ENCODE measurements at places on chromosomes 7 and 10. TPM values are rescaled to one million over a fixed set of nuclear protein-coding genes. Genes with fewer than 3 reads are reported as not detected.

Gene CRHR2
- not detected for total RNA-seq

Gene DOCK1
- 25.5 TPM for total RNA-seq

DNA sequence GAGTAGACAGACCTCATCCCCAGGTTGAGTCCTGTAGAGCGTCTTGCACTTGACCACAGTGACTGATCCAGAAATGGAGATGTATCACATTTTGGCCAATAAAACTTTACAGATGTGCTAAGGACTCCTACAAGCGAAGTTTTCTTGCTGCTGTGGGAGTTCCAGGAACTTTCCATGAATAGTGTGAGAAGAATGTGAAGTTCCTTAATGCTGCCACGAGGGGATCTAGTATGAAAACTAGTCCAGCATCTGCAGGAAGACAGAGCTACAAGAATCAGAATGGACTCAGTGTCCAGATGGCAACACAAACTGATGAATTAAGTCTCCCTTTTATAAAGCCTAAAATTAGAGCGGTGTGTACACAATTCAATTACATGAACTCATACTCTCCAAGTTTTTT lies 14.8 kb upstream of the LSM8 start:
- H3K36me3 ChIP-seq, result no peaks in the 10 kb centered on the region
- H3K27ac ChIP-seq, result no peak overlapping the region
- no peaks in the 10 kb centered on the region for H3K27me3 ChIP-seq
- no peak for DNase-seq

GRCh38 chr7:80313067-80313626 lies 178.5 kb downstream of the GNAI1 start:
- no peaks in the 10 kb centered on the region for H3K27me3 ChIP-seq
- no peaks in the 10 kb centered on the region for H3K4me1 ChIP-seq
- no peaks in the 10 kb centered on the region for H3K36me3 ChIP-seq
- no peak overlapping the region for H3K4me3 ChIP-seq
- no peak overlapping the region for H3K27ac ChIP-seq

- DNase-seq, result no peak
- no peaks in the 10 kb centered on the region for H3K36me3 ChIP-seq
- no peak overlapping the region for H3K4me3 ChIP-seq
- H3K4me1 ChIP-seq, result peaks cover 48% of the 10 kb centered on the region
- H3K27me3 ChIP-seq, result no peaks in the 10 kb centered on the region
- H3K27ac ChIP-seq, result no peak overlapping the region
These were observed 9.4 kb downstream of the PTEN start for GRCh38 chr10:87872828-87873227.

GRCh38 chr7:128054511-128054910 lies 23.3 kb upstream of the LRRC4 start:
- DNase-seq, result no peak
- H3K27me3 ChIP-seq, result no peaks in the 10 kb centered on the region
- H3K4me3 ChIP-seq, result no peak overlapping the region
- H3K27ac ChIP-seq, result no peak overlapping the region

DNA sequence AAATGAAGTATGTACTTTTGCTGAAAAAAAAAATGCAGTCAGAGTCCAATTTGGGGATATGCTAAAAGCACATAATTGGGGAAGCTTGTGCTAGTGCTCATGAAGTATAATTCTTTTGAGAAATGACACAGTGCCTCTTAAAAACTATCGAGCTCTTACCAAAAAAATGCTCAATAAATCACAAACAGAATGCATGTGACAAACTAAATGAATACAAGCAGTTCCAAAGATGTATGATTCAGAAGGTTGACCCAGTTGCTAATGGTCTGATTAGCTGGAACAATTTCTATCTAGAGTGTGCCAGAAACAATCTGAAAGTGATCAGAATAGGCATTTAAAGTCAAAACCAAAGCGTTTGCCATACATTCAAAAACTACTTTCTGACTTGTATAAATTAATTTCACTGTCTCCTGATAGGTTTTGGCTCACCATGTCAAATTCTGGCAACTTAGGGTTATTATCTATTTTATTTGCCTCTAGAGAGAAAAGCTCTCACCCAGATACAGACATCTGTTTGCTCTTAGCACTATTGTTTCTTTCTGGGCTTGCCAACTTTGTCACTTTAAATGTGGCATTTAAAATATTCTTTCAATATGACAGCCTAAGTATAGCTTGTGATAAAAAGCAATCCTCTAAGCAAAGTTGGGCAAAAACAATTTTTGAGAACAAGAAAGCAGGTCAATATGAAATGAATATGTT lies 114.7 kb upstream of the AHR start:
- DNase-seq, result no peak
- no peak overlapping the region for H3K4me3 ChIP-seq
- H3K27ac ChIP-seq, result peak overlapping the region; percentile 83
- no peaks in the 10 kb centered on the region for H3K27me3 ChIP-seq

DNA sequence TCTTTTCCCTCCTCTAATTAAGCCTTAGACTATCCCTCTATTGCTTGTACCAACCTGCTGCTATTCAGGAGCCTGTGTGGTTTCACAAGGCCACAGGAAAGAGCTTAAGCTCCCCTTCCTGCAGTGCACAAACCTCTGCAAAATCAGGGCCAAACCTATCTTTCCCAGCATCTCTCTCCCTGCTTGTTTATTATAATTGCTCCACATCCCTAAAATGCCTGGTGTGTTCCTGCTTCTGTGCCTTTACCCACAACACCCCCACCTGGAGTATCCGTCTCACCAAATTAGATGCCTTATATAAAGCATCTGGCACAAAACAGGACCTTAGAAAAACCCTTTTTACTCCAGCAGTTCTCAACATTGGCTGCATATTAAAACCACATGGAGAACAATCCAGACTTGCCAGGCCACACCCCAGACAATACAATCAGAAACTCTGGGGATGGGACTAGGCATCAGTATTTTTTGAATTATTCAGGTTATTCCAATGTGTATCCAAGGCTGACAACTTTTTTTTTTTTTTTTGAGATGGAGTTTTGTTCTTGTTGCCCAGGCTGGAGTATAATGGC lies 16.7 kb downstream of the SEC31B start:
- no peak overlapping the region for H3K27ac ChIP-seq
- no peak for DNase-seq
- no peak overlapping the region for H3K4me3 ChIP-seq
- H3K4me1 ChIP-seq, result peaks cover 8% of the 10 kb centered on the region
- H3K27me3 ChIP-seq, result no peaks in the 10 kb centered on the region
- H3K36me3 ChIP-seq, result no peaks in the 10 kb centered on the region

GRCh38 chr10:102643336-102644065 lies 778 bp upstream of the TRIM8 start:
- peak overlapping the region; percentile 85 for H3K4me3 ChIP-seq
- peaks cover 16% of the 10 kb centered on the region for H3K36me3 ChIP-seq
- no peaks in the 10 kb centered on the region for H3K27me3 ChIP-seq

- H3K27ac ChIP-seq, result no peak overlapping the region
- DNase-seq, result no peak
- peaks cover 7% of the 10 kb centered on the region for H3K4me1 ChIP-seq
- no peak overlapping the region for H3K4me3 ChIP-seq
- peaks cover 47% of the 10 kb centered on the region for H3K36me3 ChIP-seq
- H3K27me3 ChIP-seq, result no peaks in the 10 kb centered on the region
These were observed 81.6 kb upstream of the SAMD8 start for GRCh38 chr10:75029857-75030256.
